ENCODE measurements at places on chromosomes 5 and 9. TPM values are rescaled to one million over a fixed set of nuclear protein-coding genes. Genes with fewer than 3 reads are reported as not detected.

DNA sequence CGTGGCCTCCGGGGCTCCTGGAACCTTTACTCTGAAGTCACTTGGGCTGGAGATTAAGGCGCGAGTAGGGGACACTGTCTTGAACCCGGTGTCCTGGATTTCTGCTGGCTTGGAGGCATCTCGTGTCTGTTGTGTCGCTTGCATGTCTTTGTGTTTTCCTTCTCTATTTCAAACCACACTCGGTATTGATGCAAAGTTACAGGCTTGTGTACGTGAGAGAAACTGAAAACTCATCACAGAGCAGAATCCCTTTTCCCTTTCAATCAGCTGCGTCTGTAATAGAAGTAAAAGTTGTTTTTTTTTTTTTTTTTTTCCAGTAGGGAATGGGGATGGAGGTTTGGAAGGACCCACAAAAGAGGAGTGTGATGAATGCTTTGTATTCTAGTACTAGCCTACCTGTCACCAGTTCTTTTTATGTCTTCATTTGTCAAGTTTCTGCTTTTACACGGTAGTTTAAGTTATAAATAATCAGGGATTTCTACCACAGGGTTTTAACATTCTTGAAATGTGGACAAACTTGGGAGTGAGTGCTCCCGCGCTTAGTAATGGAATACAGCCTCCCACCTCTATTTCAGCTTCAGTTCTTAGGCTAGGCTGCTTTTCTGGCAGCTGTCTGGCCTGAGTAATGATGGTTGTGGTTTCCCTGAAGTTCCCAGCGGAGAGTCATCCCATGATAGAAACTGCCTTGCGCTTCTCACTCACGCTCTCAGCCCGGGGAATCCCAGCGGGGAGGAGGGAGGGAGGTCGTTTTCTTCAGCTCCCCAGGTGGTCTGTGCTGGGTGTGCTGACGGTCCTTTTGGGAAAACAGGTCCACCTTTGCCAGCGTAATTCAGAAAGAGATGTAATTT is 763 bp downstream of the TJP2 start:
- peak; percentile 94 for DNase-seq

- DNase-seq = no peak
Observed at GRCh38 chr9:127248241-127248640, 16.3 kb upstream of the GARNL3 start.

DNA sequence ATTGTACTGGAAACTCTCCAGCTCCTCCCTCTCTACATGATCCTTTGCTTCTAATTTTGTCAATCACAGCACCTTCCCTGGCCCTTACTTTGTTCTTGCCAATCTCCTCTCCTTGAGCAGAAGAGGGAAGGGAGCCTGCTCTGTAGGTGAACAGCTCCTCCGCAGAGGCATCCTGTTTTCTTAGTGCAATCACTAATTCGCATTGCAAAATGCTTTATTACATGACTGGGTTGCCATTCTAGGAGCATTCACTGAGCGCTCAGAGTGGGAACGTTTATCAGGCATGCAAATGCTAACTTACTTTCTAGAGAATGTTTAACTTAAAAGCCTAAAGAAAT is 416 bp upstream of the SNX18 start:
- DNase-seq = no peak

DNA sequence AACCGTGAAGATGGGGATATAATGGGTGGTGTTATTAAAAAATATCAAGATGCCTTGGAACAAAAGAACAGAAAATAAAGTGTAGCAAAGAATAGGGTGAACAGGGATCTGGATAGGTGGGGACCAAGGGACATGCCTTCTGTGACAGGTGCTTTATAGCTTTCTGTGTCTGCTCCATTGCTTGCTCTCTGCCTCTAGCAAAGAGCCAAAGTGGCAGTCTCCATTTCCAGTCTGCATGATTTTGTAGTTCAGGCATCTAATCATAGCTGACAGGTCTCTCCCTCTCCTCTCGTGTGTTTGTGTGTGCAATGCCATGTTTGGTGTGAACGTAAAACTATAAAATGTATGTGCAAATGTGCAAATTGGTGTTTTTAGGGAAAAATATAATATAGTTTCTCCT is 35.0 kb downstream of the LRRTM2 start:
- DNase-seq = no peak

- no peak for DNase-seq
Observed at GRCh38 chr9:107489144-107489673, 360 bp downstream of the KLF4 start.

Gene CSNK1A1
- 443 TPM for total RNA-seq

- DNase-seq = no peak
Observed at GRCh38 chr5:522899-523440, 1.3 kb downstream of the SLC9A3 start.

DNA sequence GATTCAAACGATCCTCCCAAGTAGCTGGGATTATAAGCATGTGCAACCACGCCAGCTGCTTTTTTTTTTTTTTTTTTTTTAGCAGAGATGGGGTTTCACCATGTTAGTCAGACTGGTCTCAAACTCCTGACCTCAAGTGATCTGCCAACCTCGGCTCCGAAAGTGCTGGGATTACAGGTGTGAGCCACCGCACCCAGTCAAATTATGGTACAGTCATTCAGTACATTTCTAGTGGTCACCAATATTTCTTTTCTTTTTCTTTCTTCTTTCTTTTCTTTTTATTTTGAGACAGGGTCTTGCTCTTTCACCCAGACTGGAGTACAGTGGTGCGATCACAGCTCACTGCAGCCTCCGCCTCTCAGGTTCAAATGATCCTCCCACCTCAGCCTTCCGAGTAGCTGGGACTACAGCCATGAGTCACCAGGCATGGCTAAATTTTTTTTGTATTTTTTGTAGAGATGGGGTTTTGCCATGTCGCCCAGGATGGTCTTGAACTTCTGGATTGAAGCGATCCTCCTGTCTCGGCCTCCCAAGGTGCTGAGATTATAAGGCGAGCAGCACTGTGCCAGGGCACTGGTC is 25.4 kb upstream of the DCP2 start:
- no peak for DNase-seq

Gene C5orf47
- total RNA-seq = not detected

DNA sequence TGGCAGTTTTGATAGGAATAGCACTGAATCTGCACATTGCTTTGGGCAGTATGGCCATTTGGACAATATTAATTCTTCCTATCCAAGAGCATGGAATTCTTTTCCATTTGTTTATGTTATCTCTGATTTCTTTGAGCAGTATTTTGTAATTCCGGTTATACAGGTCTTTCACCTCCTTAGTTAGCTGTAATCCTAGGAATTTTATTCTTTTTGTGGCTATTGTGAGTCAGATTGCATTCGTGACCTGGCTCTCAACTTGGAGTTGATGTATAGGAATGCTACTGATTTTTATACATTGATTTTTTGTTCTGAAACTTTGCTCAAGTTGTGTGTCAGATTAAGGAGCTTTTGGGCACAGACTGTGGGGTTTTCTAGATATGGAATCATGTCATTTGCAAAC is 24.0 kb downstream of the TMEM161B start:
- no peak for DNase-seq

DNA sequence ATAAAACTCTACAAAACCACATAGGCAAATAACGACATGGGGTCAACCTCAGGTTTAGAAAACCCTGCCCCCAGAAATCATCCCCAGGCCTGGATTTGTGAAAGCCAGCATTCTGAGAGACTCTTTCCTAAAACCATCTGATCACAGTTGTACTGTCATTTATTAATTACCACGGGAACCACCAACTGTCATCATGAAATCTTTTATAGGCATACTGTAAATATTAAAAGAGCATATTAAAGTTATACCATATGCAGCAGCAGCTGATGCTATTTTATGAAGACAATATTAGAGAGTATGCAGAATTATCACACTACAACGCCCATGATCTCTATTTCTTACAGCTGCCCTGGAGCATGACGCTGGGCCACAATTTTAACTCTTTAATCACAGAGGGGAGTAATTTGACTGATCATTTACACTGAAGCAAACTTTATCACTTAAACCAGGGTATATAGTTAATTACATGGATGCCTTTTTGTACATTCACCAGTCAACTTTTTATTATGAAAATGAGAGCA is 9.0 kb upstream of the ZDHHC21 start:
- no peak for DNase-seq

- no peak for DNase-seq
Observed at GRCh38 chr9:98870782-98871557, 63.5 kb downstream of the GALNT12 start.

Gene CHD1
- 50.1 TPM for total RNA-seq

DNA sequence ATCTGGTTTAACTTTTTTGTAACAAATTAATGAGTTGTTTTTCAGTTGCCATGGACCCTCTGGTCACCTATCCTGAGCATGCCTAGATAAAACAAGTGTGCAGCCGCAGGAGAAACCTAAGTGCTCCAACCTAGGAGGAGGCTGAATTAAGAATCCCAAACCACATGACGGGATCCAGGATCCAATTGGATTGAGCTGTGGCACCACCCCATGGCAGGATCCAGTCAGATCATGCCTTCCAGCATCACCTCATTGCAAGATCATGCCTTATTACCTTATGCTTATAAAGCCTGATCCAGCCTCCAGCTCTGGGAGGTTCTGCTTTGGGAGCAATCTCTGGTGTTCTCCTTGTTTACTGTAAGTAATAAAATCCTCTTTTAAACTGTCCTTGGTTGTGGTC is 662.0 kb downstream of the TLR4 start:
- DNase-seq = peak; percentile 20

DNA sequence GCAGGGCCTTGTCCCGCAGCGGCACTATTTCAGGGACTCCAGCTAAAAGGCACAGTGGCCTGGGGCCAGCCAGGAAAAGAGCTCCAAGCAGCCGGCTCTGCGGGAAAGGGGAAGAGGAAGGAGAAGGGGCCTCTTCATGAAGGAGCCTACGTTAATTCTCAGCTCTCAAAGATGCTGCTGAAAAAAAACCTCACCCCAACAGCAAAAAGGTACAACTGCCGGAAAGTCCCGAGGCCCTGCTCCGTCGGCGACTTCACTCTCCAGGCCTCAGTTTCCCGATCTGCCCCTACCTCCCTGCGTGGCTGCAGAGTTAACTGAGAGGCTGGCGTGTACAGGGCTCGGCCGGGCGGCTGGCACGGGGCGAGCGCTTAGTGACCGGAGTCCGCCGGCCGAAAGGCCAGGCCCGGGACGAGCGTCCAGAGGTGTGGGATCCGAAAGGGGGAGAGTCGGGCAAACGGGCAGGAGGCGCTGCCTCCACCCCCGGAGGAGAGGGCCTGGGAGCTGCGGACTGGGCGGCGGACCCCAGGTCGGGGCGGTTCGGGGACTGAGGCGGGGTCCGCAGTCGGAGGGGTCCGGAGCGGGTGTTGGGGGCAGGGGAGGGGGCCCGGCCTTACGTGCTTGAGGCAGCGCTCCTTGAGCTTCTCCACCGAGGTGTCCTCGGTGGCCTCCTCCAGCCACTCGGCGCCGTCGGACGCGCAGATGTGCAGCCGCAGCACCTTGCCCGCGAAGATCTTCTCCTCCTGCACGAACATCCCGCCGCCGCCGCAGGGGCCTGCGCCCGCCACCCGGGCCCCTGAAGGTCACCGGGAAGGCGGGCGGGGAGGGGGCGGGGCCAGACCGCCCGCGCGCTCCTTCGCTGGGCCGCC is 529 bp downstream of the UBAC1 start:
- no peak for DNase-seq

Gene PELO
- total RNA-seq = 22.2 TPM

GRCh38 chr5:124203303-124203702 is 543.1 kb downstream of the ZNF608 start:
- no peak for DNase-seq

GRCh38 chr5:109767184-109767995 is 77.7 kb downstream of the MAN2A1 start:
- no peak for DNase-seq

- DNase-seq = no peak
Observed at GRCh38 chr9:93184432-93185265, 710 bp downstream of the WNK2 start.

- DNase-seq = no peak
Observed at GRCh38 chr5:138032028-138032571, 779 bp downstream of the FAM13B start.

GRCh38 chr5:145946112-145946861 is 9.9 kb downstream of the SH3RF2 start:
- DNase-seq = peak; percentile 98

Gene CHSY3
- 11.8 TPM for total RNA-seq

- no peak for DNase-seq
Observed at GRCh38 chr9:16784002-16784401, 86.5 kb downstream of the BNC2 start.

GRCh38 chr5:135367076-135367475 is 32.0 kb downstream of the MACROH2A1 start:
- no peak for DNase-seq

GRCh38 chr9:98652741-98653140 is 56.0 kb downstream of the GABBR2 start:
- no peak for DNase-seq

Gene SPATA31D4
- not detected for total RNA-seq

DNA sequence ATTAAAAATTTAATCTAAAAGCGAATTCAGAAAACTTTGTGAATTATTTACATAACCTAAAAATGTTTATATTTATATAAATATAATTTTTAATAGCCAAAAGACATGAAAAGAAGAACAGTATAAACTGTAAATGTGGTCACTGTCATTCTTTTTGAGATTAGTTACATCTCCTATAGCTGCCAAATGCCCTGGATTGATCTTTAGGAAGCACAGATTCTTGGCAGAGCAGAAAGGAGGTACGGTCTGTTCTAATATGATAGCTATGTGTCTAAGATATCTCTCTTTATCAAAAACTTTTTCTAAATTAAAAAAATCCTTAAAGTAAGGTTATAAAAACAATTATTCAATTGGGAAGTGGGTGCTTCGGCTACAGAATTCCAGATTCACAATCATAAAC is 151.0 kb downstream of the LPAR1 start:
- DNase-seq = no peak

Gene DAB2IP
- 16.6 TPM for total RNA-seq

DNA sequence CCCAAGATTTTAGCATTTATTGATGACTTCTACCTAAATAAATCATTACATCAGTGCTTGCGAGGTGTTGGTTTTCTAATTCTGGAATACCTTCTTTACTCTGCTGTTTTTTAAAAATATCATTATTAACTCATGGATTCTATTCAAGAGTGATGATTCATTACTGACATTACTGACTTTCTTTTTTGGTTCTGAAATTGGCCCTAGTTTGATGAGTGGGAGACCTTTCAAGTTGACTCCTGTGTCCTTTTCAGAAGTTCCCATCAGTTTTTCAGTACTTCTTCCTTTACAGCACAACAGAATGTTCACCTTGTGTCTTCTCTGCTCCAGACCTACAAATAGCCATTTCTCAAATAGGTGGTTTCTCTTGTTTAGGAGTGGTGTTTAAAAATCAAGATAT is 114.1 kb downstream of the PCSK5 start:
- DNase-seq = no peak

DNA sequence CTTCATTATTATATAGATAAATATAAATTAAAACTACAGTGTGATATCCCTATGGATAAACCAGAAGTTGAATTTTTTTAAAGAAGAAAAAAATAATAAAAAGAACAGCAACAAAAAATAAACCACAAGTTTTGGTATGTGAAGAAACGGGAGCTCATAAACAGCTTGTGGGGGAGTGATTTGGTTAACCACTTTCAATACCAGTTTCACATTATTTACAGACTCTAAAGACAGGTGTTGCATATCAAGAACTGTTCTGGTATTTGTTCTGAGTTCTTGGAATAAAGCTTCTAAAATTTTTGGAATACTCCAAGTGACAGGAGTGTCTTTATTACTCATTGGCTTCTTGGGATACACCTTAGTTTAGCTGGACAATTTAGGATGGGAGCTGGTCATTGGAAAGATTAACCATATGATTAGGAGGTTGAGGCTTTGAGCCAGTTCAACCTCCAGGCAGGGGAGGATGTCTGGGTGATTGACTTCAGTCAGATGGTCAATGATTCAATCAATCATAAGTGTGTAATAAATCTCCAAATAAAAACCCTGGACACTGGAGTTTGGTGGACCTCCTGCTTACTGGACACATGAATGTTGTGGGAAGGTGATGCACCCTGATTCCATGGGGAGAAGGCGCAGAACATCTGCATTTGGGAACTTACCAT is 2223.1 kb upstream of the C9orf72 start:
- DNase-seq = no peak
